SJCRH30 (cell line): ENCODE measurements at places on chromosomes 12 and 14. TPM values are rescaled to one million over a fixed set of nuclear protein-coding genes. Genes with fewer than 3 reads are reported as not detected.

Gene ISM2
- 0.16 TPM in 1 of 2 replicates, not detected in the other for total RNA-seq

Gene CIDEB
- total RNA-seq = 0.08 and 0.20 TPM in 2 replicates

Gene APOLD1
- total RNA-seq = 2.0 and 2.1 TPM in 2 replicates

Gene PLEKHD1
- 0.28 and 0.30 TPM in 2 replicates for total RNA-seq

- no peaks in the 10 kb centered on the region for H3K36me3 ChIP-seq
- no peaks in the 10 kb centered on the region; the same call in 1 of the 2 replicates for H3K27me3 ChIP-seq
- no peaks in the 10 kb centered on the region for H3K4me1 ChIP-seq
- DNase-seq = no peak
- H3K4me3 ChIP-seq = no peak overlapping the region
These were observed 13.0 kb downstream of the TMEM52B start for GRCh38 chr12:10191865-10192264.

DNA sequence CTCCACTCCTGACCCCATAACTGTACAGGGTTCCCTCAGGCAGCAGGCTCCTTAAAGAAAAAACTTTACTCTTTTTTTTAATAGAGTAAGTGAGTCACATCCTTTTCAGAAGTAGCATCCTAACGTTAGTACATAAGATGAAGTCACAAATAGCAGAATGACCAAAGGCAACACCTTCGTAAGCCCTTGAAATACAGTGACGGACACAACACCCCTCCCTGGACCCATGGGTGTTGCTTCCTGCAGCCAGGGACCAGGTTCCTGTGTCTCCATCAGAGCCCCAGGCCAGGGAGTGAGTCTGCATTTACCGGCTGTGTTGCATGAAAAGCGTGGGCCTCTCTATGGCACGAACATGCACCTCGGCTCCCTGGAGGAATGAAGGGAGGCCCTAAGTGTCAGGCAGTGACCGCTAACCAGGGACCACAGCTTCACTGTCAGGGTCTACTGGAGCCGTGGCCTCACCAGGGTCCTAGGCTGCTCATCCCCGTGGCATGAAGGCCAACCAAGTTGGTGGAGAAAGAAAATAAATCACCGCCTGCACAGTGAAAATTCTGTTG is 340.0 kb upstream of the SFSWAP start:
- DNase-seq = no peak
- H3K36me3 ChIP-seq = no peaks in the 10 kb centered on the region
- H3K4me3 ChIP-seq = no peak overlapping the region
- no peaks in the 10 kb centered on the region for H3K4me1 ChIP-seq

DNA sequence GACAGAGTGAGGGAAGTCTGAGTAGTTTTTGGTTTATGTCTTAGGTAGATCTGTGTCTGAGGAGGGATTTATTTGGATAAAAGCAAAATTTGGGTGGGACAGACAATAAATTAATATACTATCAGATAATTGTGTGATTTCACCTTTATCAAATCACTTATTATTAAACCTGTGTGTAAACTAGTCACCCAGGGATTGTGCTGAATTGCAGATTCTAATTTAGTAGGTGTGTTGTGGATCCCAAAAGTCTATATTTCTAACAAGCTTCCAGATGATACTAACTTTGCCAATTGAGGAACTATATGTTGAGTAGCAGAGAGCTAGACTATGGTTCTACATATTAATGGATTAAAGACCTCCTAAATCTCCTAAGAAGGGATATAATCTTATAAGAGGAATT is 978.5 kb upstream of the FBXO33 start:
- DNase-seq = no peak
- no peaks in the 10 kb centered on the region for H3K36me3 ChIP-seq
- H3K27ac ChIP-seq = no peak overlapping the region

DNA sequence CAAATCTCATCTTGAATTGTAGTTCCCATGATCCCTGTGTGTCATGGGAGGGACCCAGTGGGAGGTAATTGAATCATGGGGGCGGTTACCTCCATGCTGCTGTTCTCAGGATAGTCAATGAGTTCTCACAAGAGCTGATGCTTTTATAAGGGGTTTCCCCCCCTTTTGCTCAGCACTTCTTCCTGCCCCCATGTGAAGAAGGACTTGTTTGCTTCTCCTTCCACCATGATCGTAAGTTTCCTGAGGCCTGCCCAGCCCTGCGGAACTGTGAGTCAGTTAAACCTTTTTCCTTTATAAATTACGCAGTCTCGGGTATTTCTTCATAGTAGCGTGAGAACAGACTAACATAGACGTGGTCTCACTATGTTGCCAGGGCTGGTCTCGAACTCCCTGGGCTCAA is 56.1 kb upstream of the EIF5 start:
- no peak overlapping the region for H3K4me3 ChIP-seq
- no peaks in the 10 kb centered on the region for H3K27me3 ChIP-seq
- no peak overlapping the region for H3K27ac ChIP-seq

- no peaks in the 10 kb centered on the region for H3K36me3 ChIP-seq
- no peaks in the 10 kb centered on the region for H3K27me3 ChIP-seq
- DNase-seq = peak; percentile 72
- H3K4me3 ChIP-seq = no peak overlapping the region
These were observed 9.5 kb downstream of the HHIPL1 start for GRCh38 chr14:99654235-99654985.

GRCh38 chr14:36848213-36848612 is 186.6 kb downstream of the PAX9 start:
- H3K36me3 ChIP-seq = no peaks in the 10 kb centered on the region
- peak; percentile 36 for DNase-seq
- no peak overlapping the region for H3K4me3 ChIP-seq
- peaks cover 3% of the 10 kb centered on the region; the same call in 1 of the 2 replicates for H3K4me1 ChIP-seq
- H3K27ac ChIP-seq = no peak overlapping the region

DNA sequence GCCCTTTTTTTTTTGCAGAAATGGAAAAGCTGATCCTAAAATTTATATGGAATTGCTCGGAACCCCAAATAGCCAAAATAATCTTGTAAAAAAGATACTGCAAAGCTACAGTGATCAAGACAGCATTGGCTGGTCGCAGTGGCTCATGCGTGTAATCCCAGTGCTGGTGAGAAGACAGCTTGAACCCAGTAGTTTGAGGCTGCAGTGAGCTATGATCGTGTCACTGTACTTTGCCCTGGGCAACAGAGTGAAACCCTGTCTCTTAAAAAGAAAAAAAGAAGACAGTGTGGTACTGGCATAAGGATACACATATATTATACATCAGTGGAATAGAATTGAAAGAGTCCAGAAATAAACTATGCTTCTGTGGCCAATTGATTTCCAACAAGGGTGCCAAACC is 5.4 kb downstream of the ITGB7 start:
- H3K4me1 ChIP-seq = peaks cover 7% of the 10 kb centered on the region
- DNase-seq = no peak
- H3K4me3 ChIP-seq = no peak overlapping the region

GRCh38 chr12:53332744-53333143 is 3.4 kb downstream of the SP7 start:
- H3K27me3 ChIP-seq = peaks cover 35% of the 10 kb centered on the region
- no peak for DNase-seq
- no peak overlapping the region for H3K4me3 ChIP-seq
- H3K27ac ChIP-seq = no peak overlapping the region
- H3K36me3 ChIP-seq = no peaks in the 10 kb centered on the region
- H3K4me1 ChIP-seq = peaks cover 2% of the 10 kb centered on the region; the same call in 1 of the 2 replicates

GRCh38 chr14:51681411-51681810 is 29.7 kb downstream of the FRMD6 start:
- peaks cover 13% of the 10 kb centered on the region for H3K4me1 ChIP-seq
- no peak overlapping the region for H3K4me3 ChIP-seq
- DNase-seq = no peak
- H3K36me3 ChIP-seq = no peaks in the 10 kb centered on the region
- no peaks in the 10 kb centered on the region for H3K27me3 ChIP-seq

- H3K4me1 ChIP-seq = peaks cover 7% of the 10 kb centered on the region
- no peak for DNase-seq
- H3K27ac ChIP-seq = no peak overlapping the region
- no peaks in the 10 kb centered on the region for H3K27me3 ChIP-seq
These were observed 143.2 kb downstream of the PHLDA1 start for GRCh38 chr12:75888399-75888798.

- no peak overlapping the region for H3K27ac ChIP-seq
- DNase-seq = no peak
- H3K27me3 ChIP-seq = no peaks in the 10 kb centered on the region
These were observed 7.5 kb downstream of the HEBP1 start for GRCh38 chr12:12992418-12993130.

DNA sequence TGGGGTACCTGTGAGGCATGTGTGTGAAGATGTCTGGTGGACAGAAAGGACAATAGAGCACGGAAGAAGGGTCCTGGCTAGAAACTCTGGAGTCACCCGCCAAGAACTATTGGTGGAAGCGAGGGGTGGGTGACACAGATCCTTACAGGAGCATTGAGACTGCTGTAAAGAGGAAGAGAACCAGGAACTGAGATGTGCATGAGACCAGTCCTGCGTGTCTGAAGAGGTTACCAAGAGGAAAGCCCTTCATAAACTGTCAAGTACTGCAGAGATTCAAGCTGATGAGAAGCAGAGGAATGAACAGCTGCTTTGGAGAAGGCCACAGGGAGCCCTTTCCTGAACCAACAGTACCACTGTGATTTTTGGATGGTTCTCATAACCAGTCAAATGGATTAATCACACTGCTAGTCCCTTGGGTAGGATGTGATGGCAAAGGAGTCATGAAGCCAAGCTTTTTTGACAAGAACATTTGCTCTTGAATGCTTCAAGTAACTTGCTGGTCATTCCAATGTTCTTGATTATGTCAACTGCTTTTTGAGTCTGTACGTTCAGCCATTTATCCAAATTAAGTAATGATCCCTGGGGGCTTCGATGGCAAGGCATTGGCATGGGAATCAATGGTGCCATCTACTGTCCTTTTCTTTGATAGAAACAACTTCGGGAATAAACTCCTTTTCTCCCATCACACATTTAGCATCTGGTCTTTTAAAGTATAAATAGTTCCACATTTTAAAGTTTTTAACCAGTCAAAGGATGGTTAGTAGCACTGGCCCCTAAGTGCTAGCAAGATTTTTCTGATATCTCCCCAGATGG is 42.9 kb downstream of the GPR135 start:
- H3K4me1 ChIP-seq = peaks cover 7% of the 10 kb centered on the region
- no peaks in the 10 kb centered on the region for H3K36me3 ChIP-seq

DNA sequence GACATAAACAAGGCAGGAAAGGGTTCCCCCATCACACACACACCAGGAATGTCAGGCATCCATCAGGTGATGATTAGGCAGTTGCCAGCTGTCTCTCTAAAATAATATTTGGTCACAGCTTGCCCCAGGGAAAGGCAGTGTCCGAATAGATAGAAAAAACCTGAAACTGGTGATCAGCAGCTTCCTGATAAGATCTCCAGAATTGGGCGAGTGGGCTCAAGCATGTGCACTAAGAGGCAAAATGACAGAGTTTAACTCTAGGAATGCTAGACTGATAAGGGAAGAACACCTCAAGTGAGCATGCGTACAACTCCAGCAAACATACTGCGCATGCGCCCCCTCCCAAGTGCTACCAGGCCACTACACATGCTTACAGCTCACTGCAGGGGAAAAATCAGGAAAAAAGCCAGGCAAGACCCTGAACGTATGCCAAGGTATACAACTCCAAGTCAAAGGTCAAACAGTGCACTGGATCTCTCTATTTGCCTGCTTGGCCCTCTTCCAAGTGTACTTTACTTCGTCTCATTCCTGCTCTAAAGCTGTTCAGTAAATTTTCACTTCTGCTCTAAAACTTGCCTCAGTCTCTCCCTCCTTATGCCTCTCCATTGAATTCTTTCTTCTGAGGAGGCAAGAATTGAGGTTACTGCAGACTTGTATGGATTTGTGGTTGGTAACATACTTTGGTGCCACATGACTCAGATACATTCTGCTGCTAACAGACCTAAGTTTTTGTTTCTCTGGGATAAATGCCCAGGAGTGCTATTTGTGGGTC is 73.5 kb upstream of the VASH1 start:
- H3K4me1 ChIP-seq = no peaks in the 10 kb centered on the region
- H3K27ac ChIP-seq = no peak overlapping the region
- H3K4me3 ChIP-seq = no peak overlapping the region
- H3K27me3 ChIP-seq = no peaks in the 10 kb centered on the region

DNA sequence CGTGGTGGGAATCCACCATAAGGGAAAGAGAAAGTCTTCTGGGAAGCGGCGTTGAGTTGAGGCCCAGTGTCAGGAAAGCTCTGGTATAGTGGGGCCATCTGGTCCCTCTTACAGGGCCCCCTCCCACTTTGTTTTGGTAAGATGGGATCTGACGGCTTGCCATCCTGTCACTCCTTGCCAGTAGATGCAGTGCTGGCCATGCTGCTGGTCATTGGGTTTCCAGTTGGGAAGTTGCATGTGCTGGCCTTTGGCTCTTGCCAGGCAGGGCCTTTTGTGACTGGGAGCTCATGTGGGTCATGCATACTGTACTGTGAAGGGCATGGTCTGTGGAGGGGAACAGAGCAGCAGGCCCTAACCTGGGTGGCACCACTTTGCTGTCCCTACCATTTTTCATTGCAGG is 3.8 kb downstream of the TRAF3 start:
- H3K4me1 ChIP-seq = peaks cover 5% of the 10 kb centered on the region; the same call in 1 of the 2 replicates
- H3K27me3 ChIP-seq = no peaks in the 10 kb centered on the region
- DNase-seq = no peak
- no peak overlapping the region for H3K27ac ChIP-seq
- no peak overlapping the region for H3K4me3 ChIP-seq

DNA sequence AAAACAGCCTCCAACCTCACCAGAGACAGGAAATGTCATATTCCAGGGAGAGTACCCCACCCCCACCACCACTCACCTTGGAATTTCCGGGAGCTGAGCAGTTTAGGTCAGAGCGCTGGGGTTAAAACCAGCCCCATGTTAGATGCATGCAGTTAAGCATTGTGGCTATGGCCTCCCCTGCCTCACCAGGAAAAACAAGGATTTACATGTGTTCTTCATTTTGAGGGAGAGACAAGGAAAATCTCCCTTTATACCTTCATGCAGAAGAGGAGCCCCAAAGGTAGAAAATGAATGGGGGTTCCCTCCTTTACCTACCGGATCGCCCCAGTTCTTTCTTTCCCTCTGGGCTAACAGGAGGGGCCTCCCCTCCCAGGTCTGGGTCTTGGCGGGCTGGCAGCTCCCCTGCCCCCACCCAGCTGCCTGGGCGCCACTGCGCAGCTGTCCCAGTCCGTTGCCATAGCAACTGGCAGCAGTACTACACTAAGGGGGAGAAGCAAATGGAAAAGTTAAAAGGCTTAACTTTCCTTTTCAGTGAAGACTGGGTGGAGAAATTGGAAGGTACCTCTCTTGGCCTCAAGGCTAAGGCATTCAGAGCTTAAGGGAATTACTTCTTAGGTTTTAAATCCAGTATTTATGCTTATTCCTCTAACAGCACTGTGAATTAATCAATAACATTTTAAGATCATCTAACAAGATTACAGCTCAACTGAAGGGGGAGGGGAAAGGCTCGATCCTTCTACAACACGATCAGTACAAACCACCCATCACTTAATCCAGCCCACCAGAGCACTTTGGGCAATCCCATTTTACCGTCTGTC is 20.5 kb downstream of the CBX5 start:
- peaks cover 32% of the 10 kb centered on the region for H3K4me1 ChIP-seq
- peak overlapping the region; percentile 59 for H3K4me3 ChIP-seq
- H3K27me3 ChIP-seq = no peaks in the 10 kb centered on the region
- DNase-seq = peak; percentile 96
- H3K36me3 ChIP-seq = peaks cover 32% of the 10 kb centered on the region

DNA sequence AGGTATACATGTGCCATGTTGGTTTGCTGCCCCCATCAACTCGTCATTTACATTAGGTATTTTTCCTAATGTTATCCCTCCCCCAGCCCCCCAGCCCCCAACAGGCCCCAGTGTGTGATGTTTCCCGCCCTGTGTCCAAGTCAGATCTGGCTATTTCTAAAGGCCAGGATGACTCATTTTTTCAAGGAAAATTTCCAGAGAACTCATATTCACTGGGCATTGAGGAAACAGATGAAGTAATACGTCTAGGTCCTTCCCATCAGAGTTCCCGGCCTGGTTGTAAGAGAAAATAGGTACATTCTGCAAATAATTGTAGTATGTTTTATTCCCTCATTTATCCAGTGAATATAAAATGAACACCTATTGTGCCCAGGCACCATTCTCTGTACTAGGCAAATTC is 345.2 kb downstream of the BCL11B start:
- H3K36me3 ChIP-seq = no peaks in the 10 kb centered on the region
- H3K27ac ChIP-seq = no peak overlapping the region
- H3K4me3 ChIP-seq = no peak overlapping the region
- no peaks in the 10 kb centered on the region for H3K4me1 ChIP-seq
